GM13976 (cell line): ENCODE measurements at places on chromosomes 4 and X.

- DNase-seq, result no peak
These were observed 111.9 kb downstream of the MAPK10 start for GRCh38 chr4:86247906-86248305.

DNA sequence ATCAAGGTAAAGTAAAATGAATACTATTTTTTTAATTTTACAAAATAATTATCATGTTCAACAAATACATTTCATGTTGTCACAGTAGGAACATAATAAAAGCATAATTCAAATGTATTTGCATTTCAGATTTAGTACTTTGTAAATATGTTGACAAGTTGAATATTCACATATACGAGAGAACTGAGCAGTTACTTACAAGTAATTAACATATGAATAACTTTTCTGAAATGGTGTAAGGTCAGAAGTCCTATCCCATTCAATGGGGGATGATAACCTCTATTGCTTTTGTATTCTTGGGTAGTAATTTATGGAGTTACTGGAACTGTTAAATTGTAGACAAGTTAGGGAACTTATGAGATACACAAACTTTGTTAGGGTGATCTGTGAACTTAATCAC is 191.1 kb downstream of the COX7B2 start:
- DNase-seq, result no peak

DNA sequence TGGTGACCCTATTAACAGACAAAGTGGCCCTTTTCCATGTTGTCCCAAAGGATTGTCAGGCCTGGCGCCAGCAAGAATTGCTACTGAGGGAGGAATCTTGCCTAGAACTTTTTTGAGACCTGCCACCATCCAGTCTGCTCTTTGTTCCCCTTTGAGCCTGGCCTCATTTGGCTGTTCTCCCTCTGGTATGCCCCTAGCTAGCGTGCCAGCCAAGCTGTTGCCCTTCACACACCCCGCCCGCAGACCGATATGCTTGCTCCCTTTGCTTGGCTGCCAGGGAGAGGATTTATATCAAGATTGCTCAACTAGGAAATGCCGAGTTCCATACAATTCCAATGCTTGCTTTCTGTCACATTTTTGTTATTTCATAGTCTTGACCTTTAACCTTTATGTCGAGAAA is 24.4 kb downstream of the IGSF1 start:
- DNase-seq, result no peak

DNA sequence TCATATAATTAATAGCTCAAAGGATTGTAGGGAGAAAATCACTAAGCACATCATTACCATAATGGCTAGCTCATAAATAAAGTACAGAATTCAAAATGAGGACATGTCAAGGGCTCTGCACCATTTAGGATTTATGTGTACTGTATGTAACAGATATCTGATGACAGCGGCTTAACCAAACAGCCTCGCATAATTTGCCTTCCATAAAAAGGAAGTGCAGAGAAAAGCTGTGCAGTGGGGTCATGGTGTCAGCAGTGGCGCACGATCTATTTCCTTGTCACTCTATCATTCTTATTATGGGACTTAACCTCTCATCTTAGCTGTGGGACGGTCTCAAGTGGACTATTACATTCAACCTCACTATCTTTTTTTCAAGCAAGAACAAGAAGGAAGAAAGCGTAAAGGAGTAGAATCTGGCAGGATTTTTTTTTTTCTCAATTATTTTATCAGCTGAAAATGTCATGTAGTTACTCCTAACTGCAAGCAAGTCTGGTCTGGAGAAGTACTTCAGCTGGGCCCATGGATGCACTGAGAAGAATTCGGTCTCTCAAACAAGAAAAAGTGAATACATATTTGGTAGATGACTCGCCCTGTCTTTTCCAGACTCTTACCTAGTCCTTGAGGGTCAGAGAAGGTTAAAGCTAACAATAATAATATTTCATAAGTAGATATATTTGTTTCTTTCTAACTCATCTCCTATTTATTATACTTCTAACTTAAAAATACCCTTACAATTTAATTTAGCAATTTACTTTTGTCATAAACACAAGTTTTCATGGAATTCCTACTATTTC is 94.6 kb downstream of the COX18 start:
- no peak for DNase-seq

GRCh38 chr4:126916626-126917140 is 716.1 kb upstream of the INTU start:
- no peak for DNase-seq

DNA sequence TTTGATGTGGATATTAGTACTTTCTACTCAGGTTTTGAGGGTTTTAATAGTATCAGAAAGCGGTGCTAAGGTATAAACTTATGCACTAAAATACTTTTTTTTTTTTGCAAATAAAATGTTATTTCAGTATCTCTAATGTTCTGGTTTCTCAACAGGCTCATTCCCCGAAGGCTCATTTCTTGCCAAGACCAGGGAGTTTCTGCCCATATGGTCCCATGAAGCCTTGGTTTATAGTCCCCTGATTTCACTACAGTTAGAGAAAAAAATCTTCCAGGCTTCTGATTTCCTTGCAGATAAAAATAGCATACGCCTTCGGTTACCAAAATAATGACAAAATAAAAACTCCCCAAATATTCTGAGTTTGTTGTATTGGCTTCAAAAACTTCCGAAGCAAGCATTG is 814.2 kb upstream of the PABPC4L start:
- no peak for DNase-seq

GRCh38 chr4:100190643-100191600 is 654 bp upstream of the DDIT4L start:
- DNase-seq, result no peak

GRCh38 chr4:63589796-63590195 is 819.5 kb downstream of the TECRL start:
- no peak for DNase-seq

DNA sequence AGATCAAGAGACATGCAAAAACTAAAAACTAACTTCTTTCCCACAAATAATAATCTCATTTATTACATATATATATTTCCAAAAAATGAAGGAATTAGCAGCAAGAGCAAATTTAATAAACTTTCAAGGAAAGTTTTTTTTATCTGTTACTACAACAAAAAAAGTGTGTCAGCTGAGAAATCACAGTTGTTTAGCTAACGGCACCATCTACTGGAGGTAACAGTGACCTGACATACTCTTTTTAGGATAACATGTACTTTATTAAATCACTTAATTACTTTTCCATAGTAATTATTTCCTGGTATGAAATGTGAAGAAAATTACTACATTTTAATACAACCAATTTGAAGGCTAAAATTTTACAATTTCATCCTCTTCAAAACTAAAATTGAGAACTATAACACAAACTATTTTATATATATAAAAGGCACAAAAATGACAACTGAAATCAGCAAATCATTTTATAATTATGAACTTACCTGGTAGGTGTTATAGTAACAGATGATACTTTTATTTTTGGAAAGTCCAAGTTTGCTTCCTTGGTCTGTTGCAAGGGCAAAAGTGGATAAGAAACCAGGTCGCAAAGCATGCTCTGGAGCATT is 9.1 kb downstream of the LAMTOR3 start:
- peak; percentile 25 for DNase-seq

DNA sequence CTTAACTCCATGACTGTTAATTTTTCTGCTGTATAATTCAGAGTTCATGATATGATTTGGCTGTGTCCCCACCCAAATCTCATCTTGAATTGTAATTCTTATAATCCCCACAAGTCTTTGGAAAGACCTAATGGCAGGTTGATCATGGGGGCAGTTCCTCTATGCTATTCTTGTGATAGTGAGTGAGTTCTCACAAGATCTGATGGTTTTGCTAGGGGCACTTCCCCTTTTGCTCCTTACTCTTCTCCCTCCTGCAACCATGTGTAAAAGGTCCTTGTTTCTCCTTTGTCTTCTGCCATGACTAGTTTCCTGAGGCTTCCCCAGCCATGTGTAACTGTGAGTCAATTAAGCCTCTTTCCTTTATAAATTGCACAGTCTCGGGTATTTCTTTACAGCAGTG is 1751.9 kb downstream of the ARAP2 start:
- no peak for DNase-seq

- DNase-seq, result no peak
These were observed 61.1 kb downstream of the HELT start for GRCh38 chr4:185079271-185079905.

GRCh38 chrX:95071621-95072020 is 1397.6 kb downstream of the FAM133A start:
- no peak for DNase-seq
